ENCODE measurements at places on chromosomes 1 and 21. TPM values are rescaled to one million over a fixed set of nuclear protein-coding genes. Genes with fewer than 3 reads are reported as not detected.

CFAP107 gene
- not detected for total RNA-seq

C1orf87 gene
- total RNA-seq = not detected

CFHR3 gene
- not detected for total RNA-seq

PCP4L1 gene
- total RNA-seq = not detected

MAN1C1 gene
- 6.7 TPM for total RNA-seq

FMO5 gene
- total RNA-seq = 0.89 TPM

IL10RB gene
- 7.2 TPM for total RNA-seq

HTR6 gene
- not detected for total RNA-seq

TFF2 gene
- not detected for total RNA-seq

PCSK9 gene
- not detected for total RNA-seq

GCSAML gene
- total RNA-seq = not detected

DAB1 gene
- 0.08 TPM for total RNA-seq

PRRX1 gene
- total RNA-seq = 256 TPM

RAD54L gene
- total RNA-seq = not detected

NBL1 gene
- total RNA-seq = 12.6 TPM

RNU1-4 gene
- 4,558 TPM for total RNA-seq

LMX1A gene
- 0.25 TPM for total RNA-seq

DPM3 gene
- total RNA-seq = 47.9 TPM

OR2T11 gene
- not detected for total RNA-seq

AURKAIP1 gene
- total RNA-seq = 194 TPM

PTPN22 gene
- total RNA-seq = 0.57 TPM

AKIRIN1 gene
- 41.7 TPM for total RNA-seq

GPA33 gene
- total RNA-seq = 0.27 TPM

RIIAD1 gene
- total RNA-seq = not detected

ZNF593 gene
- 79.4 TPM for total RNA-seq

LRRC53 gene
- not detected for total RNA-seq

TCEA3 gene
- 140 TPM for total RNA-seq

SYTL1 gene
- 0.83 TPM for total RNA-seq

LIN28A gene
- total RNA-seq = not detected

EXOC8 gene
- total RNA-seq = 13.7 TPM

PEAR1 gene
- total RNA-seq = 4.3 TPM

C4BPA gene
- total RNA-seq = not detected

ADAMTS4 gene
- 2.5 TPM for total RNA-seq

AGT gene
- 61.7 TPM for total RNA-seq

LCK gene
- total RNA-seq = 0.77 TPM

LENEP gene
- not detected for total RNA-seq

TNNT2 gene
- total RNA-seq = 4.3 TPM

FCRL2 gene
- total RNA-seq = 0.17 TPM

LAD1 gene
- 10.8 TPM for total RNA-seq

TNFRSF9 gene
- total RNA-seq = not detected

C1QB gene
- total RNA-seq = 22.6 TPM

PDZK1IP1 gene
- total RNA-seq = 0.52 TPM

TIE1 gene
- 8.2 TPM for total RNA-seq

PGBD5 gene
- 7.0 TPM for total RNA-seq

PTGFR gene
- total RNA-seq = 2.3 TPM

KCNK1 gene
- not detected for total RNA-seq

INAVA gene
- total RNA-seq = not detected

MSH4 gene
- total RNA-seq = 0.88 TPM
